ENCODE measurements at places on chromosomes 5 and 9.

DNA sequence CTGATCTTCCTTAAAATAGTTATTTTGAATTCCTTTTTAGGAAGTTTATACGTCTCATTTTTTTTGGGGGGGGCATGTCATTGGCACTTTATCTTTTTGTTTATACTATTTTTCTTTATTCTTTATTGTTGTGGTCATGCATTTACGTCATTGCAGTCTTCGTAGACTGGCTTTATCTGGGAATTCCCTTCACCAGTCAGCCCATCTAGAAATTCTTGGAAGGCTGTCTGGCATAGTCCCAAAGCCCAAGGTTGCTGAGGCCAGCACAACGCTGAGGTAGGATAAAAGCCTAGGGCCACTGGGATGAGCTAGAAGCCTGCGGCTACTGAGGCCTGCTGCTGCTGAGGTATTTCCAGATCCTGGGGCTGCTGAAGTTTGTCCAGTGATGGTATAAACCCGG lies 121.5 kb downstream of the ISOC1 start:
- no peak for DNase-seq

- no peak for DNase-seq
Measured at GRCh38 chr9:121658166-121658565, 6.7 kb downstream of the DAB2IP start.

DNA sequence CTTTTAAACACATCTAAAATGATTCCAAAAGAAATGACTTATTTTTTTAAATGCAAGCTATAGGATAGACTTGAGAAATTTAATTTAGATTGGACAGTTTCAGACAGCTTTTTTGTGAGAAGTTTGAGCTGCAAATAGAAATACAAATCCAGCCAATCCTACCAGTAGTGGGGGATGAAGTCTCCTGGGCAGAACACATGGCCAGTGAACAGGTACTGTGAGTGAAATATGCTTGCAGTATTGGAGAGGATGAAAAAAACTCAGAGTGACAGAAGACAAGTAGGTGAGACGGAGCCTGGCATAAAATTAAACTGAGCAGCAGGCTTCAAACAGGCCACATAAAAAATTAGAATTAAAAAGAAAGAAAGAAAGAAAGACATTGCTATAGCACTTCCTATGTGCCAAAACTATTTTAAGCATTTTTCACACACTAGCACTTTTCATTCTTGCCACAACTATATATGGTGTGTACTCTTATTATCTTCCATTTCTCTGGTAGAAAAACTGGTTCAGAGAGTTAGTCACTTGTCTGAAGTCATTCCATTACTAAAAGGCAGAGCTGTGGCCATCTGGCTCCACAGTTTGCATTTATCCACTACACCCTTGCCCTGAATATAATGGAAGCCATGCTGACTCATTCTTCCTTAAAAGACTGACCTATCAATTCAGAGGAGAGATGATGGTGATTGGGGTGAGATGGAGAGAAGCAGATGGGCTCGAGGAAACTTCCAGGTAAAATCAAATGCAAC lies 310.2 kb upstream of the CTNND2 start:
- DNase-seq, result no peak

DNA sequence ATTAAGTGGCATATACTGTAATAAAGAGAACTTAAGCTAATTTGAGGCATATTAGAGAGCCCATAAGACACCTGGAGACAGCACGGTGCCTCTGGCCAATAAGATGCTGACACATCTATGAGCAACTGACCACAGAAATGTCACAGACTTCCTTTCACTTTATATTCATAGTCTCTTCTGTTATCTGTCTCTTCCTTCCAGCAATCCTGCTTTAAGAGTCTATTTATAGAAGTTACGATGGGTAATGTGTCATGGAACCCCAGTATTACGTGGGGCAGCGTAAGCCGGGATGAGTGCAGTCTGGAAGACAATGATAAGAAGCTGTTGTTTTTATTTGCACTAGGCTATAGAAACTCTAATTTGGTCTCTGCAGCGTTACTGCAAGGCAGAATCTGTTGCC lies 136.8 kb downstream of the CFAP90 start:
- no peak for DNase-seq

DNA sequence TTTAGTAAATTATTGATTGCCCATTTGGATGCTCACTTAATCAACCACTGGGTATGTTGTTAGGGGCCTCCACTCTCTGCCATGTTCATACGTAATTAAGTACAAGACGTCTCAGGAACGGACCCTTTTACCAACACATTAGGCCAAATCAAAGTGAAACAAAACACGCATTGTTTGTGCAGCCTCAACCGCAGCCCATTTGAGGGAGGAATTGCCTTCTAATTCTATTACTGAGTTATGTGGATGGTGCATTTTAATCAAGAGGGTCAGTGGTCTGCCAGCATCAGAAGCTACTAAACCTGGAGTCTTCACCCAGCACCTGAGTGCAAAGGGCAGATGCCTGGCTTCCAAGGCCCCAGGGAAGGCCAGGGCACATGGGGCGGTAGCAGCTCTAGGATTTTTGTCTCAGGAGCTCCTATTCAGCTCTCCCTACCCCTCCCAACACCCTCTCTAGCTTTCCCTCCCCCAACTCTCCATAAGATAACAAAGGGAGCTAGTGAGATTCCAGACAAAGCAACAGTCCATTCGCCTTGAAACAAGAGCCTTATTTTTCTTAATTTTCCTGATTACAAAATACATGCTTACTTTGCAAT lies 7.9 kb upstream of the MED27 start:
- DNase-seq, result no peak

DNA sequence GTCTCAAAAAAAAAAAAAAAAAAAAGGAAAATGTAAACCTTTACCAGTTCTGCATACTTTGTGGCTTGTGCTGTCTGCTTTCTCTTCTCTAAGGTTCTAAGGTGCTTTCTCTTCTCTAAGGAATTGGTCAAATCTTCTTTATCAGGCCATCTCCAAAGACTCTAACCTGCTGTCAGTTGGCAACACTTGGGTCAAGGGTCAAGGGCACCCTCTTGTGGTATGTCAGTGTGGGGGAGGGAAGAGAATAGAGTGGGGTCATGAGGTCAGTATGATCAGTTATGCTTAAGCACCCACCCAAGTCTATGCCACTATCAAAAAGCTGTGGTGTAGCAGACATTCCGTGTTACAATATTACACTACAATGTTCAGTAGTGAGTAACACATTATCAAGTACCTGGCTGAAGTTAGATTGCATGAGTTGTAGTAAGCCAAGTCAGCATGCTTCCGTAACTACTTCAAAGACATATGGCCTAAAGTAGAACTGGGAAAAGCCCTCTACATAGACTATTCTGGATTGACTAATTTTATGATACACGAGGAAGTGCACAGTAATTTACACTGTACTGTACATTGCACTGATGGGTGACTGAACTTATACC lies 25.0 kb upstream of the CCL28 start:
- no peak for DNase-seq

DNA sequence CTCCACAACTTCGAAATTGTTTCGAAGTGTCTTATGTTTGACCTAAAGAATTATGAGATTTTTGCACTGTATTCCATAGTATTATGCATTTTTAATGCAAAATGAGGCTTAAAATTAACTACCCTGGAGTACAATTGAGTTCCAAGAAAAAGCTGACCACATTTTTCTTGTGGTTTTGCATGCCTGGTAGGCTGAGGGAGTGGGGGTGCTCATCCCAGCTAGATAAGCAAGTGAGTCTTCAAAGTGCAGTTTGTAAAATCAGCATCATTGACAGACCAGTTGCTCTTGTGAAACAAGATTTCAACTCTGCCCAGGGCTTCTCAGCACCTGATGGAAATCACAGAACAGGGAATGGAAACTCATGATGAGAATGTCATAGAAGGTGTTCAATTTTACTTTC lies 17.0 kb upstream of the NDUFS4 start:
- DNase-seq, result no peak

GRCh38 chr9:99052815-99053715 lies 51.8 kb upstream of the TGFBR1 start:
- DNase-seq, result no peak

GRCh38 chr9:136624184-136624951 lies 38.3 kb upstream of the EGFL7 start:
- DNase-seq, result no peak

DNA sequence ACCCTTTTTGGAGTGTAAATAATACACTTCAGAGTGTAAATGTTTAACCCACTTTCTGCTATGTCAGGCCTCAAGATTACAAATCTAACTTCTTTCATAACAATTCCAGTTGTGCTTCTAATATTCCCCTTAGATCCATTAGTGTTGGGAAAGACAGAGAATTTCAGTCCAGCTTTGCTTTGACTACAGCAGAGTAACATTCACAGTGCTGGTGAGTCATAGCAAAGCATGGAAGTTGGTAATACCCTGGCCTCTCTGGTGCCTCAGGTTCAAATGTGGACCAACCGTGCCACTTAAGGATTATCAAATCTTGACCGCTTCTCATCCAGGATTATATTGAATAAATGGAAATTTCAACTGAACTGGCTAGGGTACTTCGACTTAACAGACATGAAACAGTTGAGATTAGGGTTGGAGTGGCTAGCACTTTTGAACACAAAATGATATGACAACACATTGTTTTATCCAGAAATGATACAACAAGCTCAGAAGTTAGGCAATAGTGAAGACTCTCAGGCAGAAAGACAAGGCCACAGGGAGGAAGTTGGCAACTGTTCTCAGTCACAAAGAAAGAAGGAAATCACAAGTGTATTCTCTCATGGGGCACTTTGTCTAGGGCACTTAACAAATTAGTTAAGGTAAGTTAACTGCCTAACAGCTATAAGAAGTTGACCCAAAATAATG lies 24.4 kb upstream of the RASA1 start:
- no peak for DNase-seq

DNA sequence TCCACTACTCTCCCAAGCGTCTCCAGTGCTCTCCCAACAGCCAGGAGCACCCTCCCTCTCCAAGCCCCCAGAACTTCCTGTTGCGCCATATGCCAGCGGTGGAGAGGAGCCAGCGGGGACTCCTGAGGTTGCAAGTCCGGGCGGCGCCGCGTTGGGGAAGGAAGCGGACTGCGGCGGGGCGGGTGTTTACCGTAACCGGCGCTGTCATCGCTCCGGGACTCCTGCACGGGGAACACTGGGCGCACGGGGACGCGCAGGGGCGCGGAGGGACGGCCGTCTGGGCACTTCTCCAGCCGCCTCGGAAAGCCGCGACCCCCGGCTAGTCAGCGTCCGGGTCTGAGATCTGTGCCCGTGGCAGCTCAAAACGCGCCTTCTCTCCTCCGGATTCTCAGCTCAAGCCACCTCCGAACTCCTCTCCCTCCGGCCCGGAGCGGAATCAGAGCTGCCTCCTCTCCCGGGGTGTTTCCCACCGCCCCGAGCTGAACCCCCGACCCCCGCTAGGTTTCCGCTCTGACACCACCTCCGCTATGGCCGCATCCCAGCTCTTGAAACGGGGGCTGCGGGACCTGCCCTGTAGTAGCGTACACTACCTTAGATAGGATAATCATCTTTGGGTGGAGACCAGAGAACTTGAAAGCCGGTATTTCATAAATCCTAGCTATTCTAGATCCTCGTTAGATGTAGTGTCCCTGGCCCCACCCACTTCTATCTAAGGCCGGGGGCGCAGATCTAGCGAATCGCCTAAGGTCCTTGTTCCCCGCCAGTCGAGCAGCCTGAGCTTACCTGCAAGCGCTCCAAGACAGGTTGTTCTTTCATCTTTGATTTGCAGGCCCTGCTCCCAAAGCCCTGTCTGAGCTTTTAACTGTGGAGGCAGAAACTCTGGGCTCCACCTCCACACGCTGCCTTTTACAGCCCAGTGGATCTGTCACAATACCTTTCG lies at the start of gene TRPM6:
Gene TRPM6 (minus strand): TSS at position 881 of the 940 bp plus-strand sequence. CDS start 65 bp downstream, at position 816.
- peak; percentile 71 for DNase-seq

DNA sequence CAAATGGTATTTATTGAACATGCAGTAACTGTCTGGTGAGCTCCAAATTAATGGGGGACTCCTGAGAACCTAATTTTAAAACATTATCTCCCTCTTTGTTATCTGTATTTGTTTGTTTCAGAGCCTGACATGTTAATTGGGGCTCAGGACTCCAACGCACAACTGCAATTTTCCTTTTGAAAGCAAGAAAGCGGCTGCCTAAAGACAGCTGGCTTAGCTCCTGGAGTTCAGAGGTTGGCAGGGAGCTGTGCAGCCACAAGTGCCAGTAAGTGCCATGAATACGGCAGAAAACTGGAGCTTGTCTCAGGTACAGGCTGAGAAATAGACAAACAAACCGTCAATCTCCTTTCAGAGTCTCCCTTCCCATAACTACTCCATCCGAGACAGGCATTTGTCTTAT lies 80.9 kb downstream of the PPP2R2B start:
- no peak for DNase-seq

GRCh38 chr9:84136119-84136868 lies 155.7 kb downstream of the RMI1 start:
- DNase-seq, result no peak

GRCh38 chr9:78001946-78002731 lies 29.5 kb downstream of the GNAQ start:
- DNase-seq, result no peak

DNA sequence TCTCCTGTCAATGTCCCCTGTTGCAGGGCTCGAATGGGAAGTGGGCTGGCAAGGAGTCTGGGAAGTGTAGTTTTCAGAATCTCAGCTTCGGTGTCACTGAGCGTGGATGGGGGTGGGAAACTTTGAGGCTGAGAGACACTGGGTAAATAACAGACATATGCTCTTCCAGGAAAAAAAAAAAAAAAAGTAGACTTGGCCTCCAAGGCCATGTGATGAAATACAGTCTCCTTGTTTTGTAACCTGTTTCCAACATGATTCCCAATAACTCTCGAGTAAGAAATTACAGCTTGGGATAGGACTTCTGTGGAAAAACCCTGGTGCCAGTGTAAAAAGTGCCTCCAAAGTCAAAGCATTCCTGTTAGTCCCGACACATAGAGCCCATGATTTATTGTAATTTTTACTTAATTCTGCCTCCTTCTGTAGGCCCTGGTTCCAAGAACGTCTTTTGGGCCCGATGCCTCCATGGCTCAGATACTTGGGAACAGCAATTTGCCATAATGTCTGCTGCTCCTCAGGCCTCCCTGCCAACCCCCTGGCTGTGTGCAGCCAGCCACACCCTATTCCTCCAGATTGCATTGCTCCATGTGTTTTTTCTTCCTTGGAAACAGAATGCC lies 119.5 kb upstream of the TNC start:
- no peak for DNase-seq

DNA sequence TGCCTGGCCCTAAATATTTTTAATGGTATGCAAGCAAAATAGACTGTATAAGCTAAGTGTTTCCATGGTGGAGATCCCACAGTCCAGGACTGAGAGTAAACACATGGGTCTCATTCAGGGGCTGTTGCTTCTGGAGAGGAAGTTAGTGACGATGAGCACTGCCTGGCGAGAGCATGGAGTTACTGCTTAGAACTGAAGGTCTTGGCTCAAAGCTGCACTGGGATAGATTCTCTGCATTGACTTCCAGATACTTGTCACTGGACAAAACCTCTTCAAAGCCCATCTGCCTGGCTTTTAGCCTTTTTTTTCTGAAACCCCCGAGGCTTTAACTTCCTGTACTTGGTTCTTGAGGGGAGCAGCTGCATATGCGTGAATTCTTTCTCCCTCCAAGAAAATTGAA lies 39.2 kb downstream of the GPR107 start:
- no peak for DNase-seq

DNA sequence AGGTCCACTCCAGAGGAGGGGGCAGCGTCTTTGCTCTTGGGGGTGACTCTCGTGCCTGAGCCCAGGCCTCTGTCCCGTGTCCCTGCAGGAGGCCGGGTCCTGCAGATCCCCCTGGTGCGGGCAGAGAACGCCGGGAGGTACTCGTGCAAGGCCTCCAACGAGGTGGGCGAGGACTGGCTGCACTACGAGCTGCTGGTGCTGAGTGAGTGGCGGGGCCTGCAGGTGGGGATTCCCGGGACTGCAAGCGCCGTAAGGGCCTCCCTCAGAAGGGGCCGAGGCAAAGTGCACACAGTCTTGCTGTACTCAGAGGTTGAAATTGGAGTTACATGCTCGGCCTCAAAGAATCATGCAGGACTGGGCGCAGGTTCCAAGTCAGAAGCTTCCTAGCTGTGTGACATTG lies 62.7 kb upstream of the ASS1 start:
- no peak for DNase-seq
